ENCODE measurements at places on chromosomes 7 and 10.
A peak's percentile ranks its signal among the peaks of the same experiment; 100 is the strongest.

- DNase-seq: no peak
These were observed 96.2 kb downstream of the APBB1IP start for GRCh38 chr10:26534384-26534783.

- DNase-seq: no peak
These were observed 39.3 kb downstream of the CUX1 start for GRCh38 chr7:101856473-101857357.

GRCh38 chr10:21181451-21181850 is 284.3 kb upstream of the NEBL start:
- no peak for DNase-seq

GRCh38 chr7:123557016-123557397 is 611 bp downstream of the NDUFA5 start:
- peak; percentile 34 for DNase-seq

DNA sequence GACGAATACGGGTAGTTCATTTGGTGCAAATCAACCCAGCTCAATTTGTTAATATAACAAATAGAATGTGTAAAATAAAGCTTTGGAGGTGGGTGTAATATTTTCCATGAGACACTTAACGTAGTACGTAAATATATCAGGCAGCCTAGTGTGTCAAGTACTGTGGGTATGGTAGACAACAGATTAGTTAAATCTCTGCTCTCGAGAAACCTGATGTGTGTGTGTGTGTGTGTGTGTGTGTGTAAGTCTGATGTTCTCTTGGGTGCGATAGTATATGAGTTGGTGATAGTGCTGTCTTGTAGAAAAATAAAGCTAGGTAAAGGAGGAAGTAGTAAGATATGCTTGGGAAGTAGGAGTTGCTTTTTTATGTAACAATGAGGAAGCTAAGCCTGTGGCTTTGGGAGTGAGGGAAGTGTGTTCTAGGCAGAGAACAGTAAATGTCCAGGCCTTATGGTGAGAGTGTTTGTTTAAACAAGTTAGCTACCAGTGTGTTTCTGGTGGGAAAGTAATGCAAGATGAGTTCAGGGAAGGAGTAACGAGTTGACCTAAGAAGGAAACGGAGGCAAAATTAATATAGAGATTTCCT is 26.1 kb downstream of the WAC start:
- DNase-seq: no peak

DNA sequence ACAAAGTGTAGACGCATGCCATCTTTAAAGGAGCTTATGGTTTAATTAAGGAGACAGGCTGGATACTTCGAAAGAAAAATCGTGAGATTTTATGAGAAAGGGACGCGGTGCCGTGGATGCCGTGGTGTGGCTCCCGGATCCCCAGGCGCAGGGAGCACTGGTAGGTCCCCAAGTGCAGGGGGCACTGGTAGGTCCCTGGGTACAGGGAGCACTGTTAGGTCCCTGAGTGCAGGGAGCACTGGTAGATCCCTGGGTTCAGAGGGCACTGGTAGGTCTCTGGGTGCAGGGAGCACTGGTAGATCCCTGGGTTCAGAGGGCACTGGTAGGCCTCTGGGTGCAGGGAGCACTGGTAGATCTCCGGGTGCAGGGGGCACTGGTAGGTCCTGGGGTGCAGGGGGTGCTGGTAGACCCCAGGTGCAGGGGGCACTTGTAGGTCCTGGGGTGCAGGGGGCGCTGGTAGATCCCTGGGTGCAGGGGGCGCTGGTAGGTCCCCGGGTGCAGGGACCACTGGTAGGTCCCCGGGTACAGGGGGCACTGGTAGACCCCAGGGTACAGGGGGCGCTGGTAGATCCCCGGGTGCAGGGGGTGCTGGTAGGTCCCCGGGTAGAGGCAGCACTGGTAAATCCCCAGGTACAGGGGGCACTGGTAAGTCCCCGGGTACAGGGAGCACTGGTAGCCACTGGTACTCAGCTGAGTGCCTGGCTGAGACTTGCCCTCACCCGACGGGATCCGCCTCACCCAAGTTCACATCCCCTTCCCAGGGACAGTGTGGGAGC is 14.1 kb downstream of the PRKAG2 start:
- no peak for DNase-seq

GRCh38 chr10:71752391-71753090 is 20.8 kb downstream of the VSIR start:
- no peak for DNase-seq

DNA sequence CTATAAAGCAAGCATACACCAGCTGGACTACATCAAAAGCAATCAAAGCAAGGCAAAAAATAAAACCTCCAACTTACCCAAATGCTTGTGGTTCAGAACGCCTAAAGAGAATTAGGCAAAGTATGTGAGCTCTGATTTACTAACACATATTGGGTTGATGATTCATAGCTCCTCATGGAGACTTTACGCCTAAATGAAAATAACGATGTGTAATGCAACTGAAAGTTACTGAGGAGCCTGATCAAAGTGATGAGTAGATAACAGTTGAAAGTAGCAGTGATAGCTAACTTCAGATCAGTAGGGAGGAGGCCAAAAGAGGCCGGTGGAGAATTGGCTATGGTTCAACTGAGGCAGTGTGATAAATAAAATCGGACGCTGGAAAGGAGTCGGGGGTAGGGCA is 85.0 kb downstream of the MPP7 start:
- DNase-seq: no peak

GRCh38 chr7:150451097-150451793 is 815 bp downstream of the GIMAP8 start:
- DNase-seq: no peak

- DNase-seq: no peak
These were observed 240.4 kb downstream of the KIAA1217 start for GRCh38 chr10:24449321-24449740.

DNA sequence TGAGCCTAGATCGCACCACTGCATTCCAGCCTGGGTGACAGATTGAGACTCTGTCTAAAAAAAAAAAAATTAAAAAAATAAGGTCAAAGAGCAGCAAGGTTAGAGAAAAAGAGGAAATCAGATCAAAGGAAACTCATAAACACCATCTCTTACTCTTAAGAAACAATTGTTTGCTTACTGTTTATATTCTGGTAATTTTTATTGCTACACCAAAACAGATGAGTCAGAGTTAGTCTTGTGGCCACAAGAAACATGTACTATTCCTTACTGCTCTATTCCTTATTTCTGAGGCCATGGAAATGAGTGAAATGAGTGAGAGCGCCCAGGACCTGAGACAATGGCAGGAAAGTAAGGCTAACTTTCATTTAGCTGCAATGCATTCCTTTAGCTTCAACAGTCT is 387.3 kb downstream of the HPSE2 start:
- no peak for DNase-seq

DNA sequence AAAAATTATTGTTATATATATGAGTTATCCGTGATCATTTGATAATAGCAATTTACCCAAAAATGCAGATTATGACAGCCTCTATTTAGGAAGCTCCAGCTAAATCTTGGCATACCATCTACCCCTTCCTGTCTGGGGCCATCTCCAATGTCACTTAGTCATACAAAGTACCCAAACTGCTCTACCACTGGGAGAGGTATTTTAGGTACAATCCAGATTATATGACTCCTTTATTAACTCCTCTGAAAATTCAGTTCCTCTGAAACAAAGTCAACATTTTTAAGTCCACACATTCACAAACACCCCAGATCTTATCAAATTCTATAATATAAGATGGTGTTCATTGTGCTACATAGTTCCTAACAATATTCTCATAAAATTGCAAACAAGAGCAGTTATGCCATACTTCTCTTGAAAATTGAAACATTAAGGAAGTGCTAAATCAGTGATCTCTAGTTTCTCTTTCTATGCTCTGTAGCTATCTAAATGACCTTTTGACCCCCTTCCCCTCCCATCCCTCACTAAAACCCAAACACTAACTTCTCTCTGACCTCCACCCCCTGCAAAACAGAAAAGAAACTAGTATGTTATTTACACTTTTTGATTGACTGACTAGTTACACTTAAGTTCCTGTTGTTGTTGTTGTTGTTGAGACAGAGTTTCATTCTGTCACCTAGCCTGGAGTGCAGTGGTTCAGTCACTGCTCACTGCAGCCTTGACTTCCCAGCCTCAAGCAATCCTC is 16.4 kb downstream of the HOXA1 start:
- no peak for DNase-seq

DNA sequence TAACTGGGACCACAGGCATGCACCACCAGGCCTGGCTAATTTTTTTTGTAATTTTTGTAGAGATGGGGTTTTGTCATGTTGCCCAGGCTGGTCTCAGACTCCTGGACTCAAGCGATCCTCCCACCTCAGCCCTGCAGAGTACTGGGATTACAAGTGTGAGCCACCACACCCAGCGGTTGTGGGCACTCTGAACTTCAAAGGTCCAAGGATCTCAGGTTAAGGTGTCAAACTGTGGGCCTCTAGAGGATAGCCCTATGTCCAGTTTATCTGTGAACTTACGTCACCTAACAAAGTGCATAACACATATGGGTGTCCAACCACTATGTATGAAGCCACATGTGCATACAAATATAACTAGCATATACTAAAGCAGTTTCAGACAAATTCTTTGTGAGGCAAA is 3.2 kb upstream of the IL2RA start:
- DNase-seq: no peak

GRCh38 chr7:116240024-116240668 is 29.8 kb downstream of the TES start:
- no peak for DNase-seq

DNA sequence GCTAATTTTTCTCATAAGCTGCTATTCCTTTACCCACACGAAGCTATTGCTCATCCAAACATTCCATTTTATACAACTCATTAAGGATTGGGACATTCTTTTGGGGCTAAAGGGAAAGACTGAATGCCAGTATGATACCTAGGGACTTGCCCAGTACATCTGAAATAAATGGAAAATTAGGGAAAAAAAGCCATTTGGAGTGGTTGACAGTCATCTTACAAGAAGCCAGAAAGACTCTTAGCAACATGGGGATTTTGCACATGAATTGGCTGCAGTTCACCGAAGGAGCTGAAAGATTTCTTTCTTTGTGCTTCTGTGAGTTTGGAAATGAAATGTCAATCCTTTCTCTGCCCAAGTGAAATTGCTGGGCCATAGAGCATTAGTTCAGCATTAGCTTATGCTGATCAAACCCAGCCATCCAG is 43.3 kb upstream of the MTURN start:
- DNase-seq: no peak

GRCh38 chr7:149196705-149197171 is 1.4 kb downstream of the ZNF282 start:
- no peak for DNase-seq

DNA sequence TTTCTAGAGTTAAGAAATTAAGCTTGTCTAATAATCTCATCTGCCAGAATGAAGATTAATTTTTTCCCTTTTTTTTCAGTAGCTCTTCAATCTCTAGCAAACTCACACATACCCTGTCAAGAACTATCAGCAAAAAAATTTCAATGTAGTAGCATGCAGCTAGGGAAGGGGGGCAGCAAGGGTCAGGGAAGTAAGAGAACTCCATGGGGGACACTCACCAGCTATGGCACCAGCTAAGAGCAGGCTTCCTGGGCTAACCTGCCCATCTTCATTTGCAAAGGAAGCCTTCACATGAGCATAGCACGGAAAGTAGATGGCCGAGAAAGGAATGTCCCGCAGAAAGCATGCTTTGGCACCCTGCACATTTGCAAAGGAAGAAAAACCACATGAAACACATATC is 190.4 kb downstream of the SLC25A13 start:
- peak; percentile 57 for DNase-seq

GRCh38 chr10:79979976-79980687 is 31.2 kb upstream of the SFTPD start:
- no peak for DNase-seq

DNA sequence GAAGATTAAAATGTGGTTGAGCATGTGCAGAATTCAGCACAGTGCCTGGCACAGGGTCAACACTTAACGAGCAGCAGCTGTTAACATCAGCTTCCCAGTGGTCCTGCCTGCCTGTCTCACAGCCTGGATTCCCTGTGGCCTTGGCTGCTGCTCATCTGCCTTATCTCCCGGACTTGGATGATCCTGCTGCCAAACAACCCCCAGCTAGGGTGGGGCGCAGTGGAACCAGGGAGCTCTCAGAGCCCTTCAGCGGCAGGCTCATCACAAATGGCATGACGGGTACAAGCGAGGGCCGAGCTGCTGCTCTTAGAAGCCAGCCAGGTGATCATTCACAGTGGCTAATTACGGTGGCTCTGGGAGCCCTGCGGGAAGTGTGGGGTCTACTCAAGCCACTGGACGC is 13.0 kb upstream of the SMARCD3 start:
- DNase-seq: no peak

DNA sequence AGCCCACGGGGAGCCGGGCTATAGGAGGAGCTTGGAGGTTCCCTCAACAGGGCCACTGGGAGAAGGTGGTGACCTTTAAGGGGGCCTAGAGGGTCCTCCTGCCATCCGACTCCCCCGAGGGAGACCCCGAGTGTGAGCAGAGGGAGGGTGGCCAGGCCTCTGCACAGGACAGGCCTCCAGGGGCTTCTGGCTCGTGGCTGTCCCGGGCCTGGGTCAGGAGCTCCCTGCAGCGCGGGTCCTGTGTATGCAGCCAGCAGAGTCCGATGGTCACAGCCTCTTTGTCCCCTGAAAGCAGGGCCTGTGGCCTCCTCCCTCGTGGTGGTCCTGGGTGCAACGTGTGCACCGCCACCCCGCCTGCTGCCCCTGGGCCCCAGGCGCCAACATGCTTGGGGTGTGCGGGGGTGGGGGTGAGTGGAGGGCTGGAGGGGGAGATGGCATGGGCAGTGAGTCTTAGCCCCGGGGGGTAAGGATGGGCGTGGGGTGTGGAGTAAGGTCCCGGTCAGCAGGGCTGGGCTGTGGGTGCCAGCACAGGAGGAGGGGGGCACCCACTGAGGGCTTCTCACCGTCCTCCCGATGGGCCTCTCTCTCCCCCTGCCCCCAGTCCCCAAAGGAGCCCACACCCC is 27.1 kb downstream of the UNCX start:
- no peak for DNase-seq

GRCh38 chr7:131328377-131329175 is 900 bp downstream of the MKLN1 start:
- DNase-seq: peak; percentile 28

DNA sequence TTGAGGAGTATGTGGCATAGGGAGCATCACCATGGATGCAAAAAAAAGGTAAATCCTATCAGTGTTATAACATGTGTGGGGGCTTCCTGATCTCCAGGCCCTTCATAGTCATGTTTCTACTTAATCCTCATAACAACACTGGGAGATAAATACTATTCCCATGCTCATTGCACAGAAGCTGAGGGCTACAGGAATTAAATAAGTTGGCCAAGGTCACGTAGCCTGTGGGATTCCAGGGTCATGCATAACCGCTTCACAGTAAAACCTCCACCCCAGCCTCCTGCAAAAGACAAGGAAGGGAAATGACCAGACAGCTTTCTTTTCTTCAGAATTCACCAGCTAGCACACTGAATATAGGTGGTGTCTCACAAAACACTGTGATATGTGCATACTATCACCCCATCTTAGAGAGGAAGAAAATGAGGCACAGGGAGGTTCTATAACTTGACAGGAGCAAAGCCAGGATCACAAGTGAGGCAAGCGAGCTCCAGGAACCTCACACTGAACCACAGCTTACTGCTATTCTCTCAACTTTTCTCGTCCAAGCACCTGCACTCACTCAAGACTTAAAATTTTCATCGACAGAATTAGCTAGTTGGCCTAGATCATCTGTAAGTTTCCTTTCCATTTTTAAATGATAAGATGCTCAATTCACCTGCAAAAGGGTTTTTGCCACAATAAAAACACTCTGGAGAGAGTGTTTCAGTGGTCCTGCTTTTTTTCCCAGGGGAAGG is 13.4 kb downstream of the JAZF1 start:
- DNase-seq: no peak
